ENCODE measurements at places on chromosomes 6 and 20.

- DNase-seq: no peak
These were observed 60.7 kb downstream of the EZR start for GRCh38 chr6:158758451-158758860.

GRCh38 chr6:156057869-156058268 is 602.2 kb upstream of the NOX3 start:
- no peak for DNase-seq

DNA sequence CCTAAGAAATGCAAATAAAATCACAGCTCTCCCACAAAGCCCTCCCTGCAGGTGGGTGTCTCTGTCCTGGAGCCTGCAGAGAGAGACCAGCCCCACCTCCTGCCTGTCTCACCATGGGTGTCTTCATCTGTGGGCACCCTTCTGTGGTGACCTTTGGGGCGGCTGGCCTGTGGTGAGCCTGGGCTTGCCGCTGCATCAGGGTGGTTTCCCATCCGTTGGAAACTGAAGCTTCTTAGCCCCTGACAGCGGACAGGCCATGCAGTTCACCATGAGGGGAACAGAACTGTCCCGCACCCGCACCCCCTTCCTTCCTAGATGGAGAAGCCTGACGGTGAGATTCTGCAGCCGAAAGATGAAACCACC is 42.3 kb upstream of the FRMD1 start:
- DNase-seq: no peak

DNA sequence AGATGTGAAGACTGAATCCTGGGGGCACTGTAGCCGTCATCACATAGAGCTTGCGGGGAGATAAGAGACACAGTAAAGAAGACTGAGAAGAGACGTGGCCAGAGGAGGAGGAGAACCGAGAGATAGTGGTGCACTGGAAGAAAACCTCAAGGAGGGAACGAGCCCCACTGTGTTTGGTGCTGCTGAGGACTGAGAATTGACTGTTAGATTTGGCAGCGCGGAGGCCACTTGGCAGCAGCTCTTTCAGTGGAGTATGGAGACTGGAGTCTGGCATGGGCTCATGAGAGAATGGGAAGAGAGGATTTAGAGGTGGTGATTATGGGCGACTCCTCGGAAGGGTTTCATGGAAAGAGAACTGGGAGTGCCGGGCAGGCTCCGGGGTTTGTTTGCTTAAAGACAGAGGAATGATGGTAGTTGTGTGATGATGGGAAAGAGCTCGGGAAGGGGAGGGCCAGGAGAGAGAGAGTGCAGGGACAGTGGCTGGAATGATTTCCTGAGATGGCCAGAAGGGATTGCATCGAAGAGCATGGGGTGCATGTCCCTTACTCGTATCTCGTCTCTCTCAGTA is 18.0 kb downstream of the CDYL start:
- DNase-seq: no peak

DNA sequence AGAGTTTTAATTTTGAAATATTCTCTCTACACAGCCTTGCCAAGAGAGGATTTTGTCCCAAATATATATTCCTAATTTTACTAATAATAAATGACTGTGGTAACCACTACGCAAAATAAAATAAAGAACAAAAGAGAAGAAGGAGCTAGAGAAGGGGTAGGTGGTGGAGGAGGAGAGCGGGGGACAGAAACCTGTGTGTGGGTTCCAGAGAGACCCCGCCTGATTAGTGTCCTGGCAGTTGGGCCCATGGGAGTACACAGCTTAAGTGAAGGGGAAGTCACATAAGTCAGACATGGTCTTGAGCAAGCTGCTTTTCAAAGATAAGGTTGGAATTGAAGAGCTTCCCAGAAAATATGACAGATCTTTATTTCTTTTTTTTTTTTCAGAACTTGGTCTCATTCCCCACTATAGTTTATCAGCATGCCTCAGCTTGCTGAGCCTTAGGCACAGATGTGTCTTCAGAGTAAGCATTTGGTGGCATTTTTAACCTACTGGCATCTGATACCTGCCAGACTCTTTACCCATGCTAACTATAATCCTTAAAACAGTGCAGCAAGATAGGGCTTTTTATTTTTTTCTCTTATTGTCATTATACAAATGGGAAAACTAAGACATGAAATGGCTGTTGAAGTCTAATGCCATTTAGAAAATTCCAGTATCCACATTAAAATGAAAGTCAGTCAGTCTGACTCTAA is 9.6 kb upstream of the RHAG start:
- DNase-seq: no peak

DNA sequence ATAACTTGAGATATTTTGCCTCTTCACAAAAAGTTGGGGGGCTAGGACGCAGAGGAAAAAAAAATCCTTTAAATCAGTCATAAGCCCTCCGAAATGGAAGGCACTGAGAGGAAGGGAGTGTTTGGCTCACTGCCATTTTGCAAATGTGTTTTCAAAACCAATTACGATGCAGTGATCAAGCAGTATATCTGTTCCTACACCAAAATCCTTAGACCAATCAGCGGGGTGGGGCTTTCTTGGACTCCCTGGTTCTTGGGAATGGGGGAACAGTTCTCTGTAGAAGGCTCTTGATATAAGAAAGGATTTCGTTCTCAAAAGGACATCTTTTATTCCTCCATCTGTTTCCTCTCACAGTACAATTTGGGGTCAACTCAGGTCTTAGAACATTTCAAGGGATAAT is 478.6 kb upstream of the JARID2 start:
- DNase-seq: no peak

DNA sequence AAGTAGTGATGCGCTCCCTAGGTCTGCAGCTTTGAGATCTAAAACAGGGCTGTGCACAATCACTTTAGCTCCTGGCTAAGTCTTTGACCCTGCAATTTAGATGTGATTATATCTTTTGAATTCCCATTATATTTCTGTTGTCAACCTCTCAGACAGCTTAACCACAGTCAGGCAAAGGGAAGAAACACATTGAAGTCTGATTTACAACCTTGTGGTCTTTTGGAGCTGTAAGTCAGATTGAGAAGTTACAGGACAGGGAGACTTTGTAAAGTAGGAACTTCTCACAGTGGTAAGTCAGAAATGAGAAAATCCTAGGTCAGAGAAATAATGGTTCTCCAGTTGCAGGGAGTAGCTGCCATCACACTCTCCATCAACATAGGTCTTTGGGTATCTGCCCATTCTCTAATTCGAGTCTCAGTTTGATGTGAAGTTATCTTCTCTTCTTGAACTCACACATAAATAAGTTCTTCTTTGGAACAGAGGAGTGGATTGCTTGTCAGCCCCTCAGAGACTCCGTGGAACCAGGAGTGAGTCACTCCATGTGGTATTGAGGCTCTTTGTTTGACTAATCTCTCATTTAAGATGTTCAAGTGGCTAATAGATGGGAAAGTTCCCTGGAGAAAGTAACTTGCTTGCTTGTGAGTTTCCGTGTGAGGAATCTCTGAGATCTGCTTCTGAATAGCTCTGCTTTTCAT is 35.0 kb upstream of the SGK1 start:
- no peak for DNase-seq

GRCh38 chr6:89116702-89117101 is 1.2 kb downstream of the SRSF12 start:
- no peak for DNase-seq
